Thyroid gland (tissue), 4 donors: ENCODE measurements at places on chromosomes 5 and 9. TPM values are rescaled to one million over a fixed set of nuclear protein-coding genes. Genes with fewer than 3 reads are reported as not detected.

Gene HBEGF
- 13.0 TPM for total RNA-seq

GRCh38 chr5:141623186-141623585, 4.4 kb upstream of the DIAPH1 start:
- no peak overlapping the region for H3K4me3 ChIP-seq
- H3K36me3 ChIP-seq = peaks cover 47% of the 10 kb centered on the region
- DNase-seq = no peak
- H3K27me3 ChIP-seq = no peaks in the 10 kb centered on the region

GRCh38 chr9:77806741-77807140, 158.6 kb upstream of the GNA14 start:
- no peak overlapping the region for H3K27ac ChIP-seq
- no peak for DNase-seq
- no peaks in the 10 kb centered on the region for H3K27me3 ChIP-seq
- no peak overlapping the region for H3K4me3 ChIP-seq

Gene UNC5A
- 0.67 TPM for total RNA-seq

Gene SEMA5A
- 3.0 TPM for total RNA-seq

Gene FAXDC2
- total RNA-seq = 54.0 TPM

DNA sequence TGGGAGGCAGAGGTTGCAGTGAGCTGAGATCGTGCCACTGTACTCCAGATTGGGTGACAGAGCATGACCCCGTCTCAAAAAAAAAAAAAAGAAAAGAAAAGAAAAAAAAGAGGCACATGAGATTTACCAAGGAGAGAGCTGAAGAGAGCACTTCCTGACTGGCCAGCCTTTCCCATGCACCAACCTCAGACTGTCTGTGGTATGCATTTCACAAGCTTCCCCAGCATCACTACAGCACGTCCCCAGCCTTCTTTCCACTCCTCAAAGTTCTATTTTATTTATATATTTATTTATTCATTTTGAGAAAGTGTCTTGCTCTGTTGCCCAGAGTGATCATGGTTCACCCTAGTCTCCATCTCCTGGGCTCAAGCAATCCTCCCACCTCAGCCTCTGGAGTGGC, 13.6 kb upstream of the FUBP3 start:
- no peak overlapping the region for H3K27ac ChIP-seq
- H3K27me3 ChIP-seq = no peaks in the 10 kb centered on the region
- no peaks in the 10 kb centered on the region for H3K4me1 ChIP-seq
- DNase-seq = no peak

- H3K4me1 ChIP-seq = peaks cover 22% of the 10 kb centered on the region
- H3K36me3 ChIP-seq = no peaks in the 10 kb centered on the region
- no peaks in the 10 kb centered on the region for H3K27me3 ChIP-seq
- peak within 1 kb of the TSS; percentile 94 for H3K4me3 ChIP-seq
- H3K27ac ChIP-seq = peak within 1 kb of the TSS; percentile 98
- peak; percentile 89 for DNase-seq
Observed at GRCh38 chr9:125261501-125262293, at the start of gene GAPVD1. Gene GAPVD1, plus strand, starts transcription at chr9:125261826. Its CDS starts 37,096 bp downstream, at chr9:125298922.

Gene PKN3
- total RNA-seq = 6.8 TPM

Gene GHR
- total RNA-seq = 14.6 TPM

Gene C6
- total RNA-seq = 3.5 TPM

DNA sequence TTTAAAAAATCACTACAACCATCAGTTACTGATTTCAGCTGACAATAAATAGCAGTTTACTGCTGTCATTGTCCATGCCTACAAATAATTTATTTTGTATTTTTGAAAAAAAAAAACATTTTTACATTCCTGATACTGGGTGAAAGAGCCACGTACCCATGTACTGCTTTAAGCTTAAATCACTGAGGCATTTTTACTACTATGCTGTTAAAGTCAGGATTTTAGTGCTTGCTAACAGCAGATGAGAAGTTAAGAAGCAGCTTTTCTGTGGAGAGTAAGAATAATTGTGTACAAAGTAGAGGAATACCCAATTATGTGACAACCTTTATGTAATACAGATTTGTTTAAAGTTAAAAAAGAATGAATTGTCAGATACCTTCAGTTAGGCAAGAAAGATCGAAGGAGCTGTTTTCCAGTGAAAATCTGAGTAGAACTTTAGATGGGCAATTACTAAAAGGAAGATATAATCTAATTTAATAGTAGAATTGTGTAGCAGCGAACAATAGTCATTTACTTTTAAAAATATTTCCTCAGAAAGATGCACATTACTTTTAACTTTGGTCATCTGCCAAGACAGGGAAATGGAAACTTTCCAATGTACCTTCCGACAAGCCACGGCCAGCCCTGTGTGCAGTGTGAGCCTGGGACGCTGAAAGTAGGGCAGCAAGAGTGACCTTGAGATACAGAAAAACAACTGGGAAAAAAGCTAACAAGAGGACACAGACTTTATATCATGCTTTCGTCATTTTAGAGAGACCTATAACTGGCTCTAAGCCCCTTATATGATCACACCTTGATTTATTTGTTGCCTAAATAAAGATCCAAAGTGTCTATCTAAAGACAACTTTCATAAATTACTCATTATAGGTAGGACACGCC, 39.9 kb downstream of the RHOBTB3 start:
- no peak overlapping the region for H3K4me3 ChIP-seq
- no peaks in the 10 kb centered on the region for H3K27me3 ChIP-seq
- peak; percentile 68 for DNase-seq
- H3K4me1 ChIP-seq = no peaks in the 10 kb centered on the region
- H3K27ac ChIP-seq = peak overlapping the region; percentile 68

DNA sequence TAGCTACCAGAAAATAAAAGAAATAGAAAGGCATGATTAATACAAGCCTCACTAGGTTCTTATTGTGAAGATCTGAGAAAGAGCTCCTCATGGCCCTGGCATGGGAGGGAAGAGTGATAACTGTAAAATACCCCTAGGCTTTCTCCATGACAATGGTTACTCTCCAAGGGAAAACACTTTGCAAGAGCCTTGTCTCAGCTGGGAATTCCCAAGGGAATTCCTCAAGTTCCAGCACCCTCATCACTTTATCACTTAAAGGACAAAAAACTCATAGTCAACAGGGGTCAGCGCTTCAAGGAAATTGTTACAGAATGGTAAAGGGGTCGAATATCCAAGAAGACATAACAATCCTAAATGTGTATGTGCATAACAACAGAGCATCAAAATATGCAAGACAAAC, 21.2 kb downstream of the SYK start:
- H3K27me3 ChIP-seq = no peaks in the 10 kb centered on the region
- no peaks in the 10 kb centered on the region for H3K36me3 ChIP-seq
- no peak overlapping the region for H3K4me3 ChIP-seq
- H3K27ac ChIP-seq = no peak overlapping the region
- peaks cover 1% of the 10 kb centered on the region for H3K4me1 ChIP-seq

DNA sequence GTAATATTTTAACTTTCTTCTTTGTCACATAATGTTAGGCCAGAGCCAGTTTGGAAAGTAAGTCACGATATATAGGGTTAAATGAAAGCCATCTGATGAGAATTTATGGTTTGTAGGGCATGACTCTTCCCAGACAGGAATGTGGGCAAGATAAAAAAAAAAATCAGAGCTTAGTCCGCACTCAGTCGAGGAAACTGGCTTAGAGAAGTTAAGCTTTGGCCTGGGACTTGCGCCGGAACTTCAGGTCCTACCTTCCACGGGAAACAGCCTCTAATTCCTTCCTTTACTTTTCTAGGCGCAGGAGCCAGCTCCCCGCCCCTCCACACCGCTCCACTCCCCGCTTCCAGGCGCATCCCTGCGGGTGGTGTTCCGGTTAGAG, 475 bp downstream of the DDX31 start:
- H3K36me3 ChIP-seq = no peaks in the 10 kb centered on the region
- H3K4me1 ChIP-seq = peaks cover 47% of the 10 kb centered on the region
- H3K27me3 ChIP-seq = no peaks in the 10 kb centered on the region
- peak; percentile 68 for DNase-seq
- peak overlapping the region; percentile 97 for H3K27ac ChIP-seq
- H3K4me3 ChIP-seq = peak overlapping the region; percentile 58

DNA sequence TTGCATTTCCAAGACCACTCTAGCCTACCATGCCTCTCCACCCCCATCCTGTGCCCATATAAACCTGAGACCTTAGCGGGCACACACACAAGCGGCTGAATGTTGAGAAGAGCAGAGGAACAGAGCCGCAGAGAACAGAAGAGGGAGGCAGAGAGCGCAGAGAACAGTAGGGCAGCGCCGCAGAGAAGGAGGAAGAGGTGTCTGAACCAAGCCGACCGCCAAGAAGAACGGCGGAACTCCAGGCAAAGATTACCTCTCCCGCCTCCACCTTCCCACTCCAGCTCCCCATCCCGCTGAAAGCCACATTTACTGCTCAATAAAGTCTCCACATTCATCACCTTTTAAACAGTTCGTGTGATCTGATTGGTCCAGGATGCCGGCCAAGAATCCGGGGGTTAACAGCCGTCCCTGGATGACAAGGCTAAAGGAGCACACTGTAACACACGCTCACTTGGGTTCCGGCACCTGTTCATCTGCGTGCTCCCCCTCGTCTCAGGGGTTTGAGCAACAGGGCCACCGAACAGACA, 33.2 kb downstream of the GRIN3A start:
- peak; percentile 3 for DNase-seq
- H3K27me3 ChIP-seq = peaks cover 8% of the 10 kb centered on the region
- no peak overlapping the region for H3K27ac ChIP-seq
- no peaks in the 10 kb centered on the region for H3K36me3 ChIP-seq
- H3K4me1 ChIP-seq = no peaks in the 10 kb centered on the region

Gene SPINK1
- total RNA-seq = not detected

Gene OSMR
- total RNA-seq = 44.6 TPM

DNA sequence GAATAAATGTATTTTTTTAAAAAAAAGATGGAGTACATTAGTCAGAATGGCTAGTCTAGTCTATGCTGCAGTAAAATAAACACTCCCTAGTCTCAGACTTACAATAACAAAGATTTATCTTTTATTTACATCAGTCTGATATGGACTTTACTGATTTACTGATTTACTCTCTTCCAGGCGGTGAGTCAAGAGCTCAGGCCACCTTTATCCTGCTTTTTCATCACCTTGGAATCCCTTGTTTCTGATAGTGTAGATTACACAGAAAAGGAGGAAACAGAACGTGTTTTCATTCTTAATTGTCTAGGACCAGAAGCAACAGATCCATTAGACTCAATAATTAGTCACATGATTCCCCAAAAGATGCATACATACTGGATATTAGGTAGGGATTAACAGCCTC, 290.1 kb upstream of the TRPC7 start:
- no peak overlapping the region for H3K27ac ChIP-seq
- no peak for DNase-seq
- H3K4me3 ChIP-seq = no peak overlapping the region
- no peaks in the 10 kb centered on the region for H3K27me3 ChIP-seq
- no peaks in the 10 kb centered on the region for H3K4me1 ChIP-seq

Gene ANKRD20A1
- total RNA-seq = 2.7 TPM

GRCh38 chr5:120258123-120258522, 206.0 kb upstream of the PRR16 start:
- no peaks in the 10 kb centered on the region for H3K27me3 ChIP-seq
- no peak overlapping the region for H3K4me3 ChIP-seq
- no peaks in the 10 kb centered on the region for H3K36me3 ChIP-seq
- no peak overlapping the region for H3K27ac ChIP-seq
- DNase-seq = no peak

Gene SLC36A3
- not detected for total RNA-seq

Gene TYRP1
- not detected for total RNA-seq

Gene SLC6A19
- not detected for total RNA-seq

- no peak for DNase-seq
- no peaks in the 10 kb centered on the region for H3K36me3 ChIP-seq
Observed at GRCh38 chr5:1998716-1999317, 116.1 kb upstream of the IRX4 start.

Gene LHX6
- total RNA-seq = 4.4 TPM

Gene SAPCD2
- 0.67 TPM for total RNA-seq

- no peaks in the 10 kb centered on the region for H3K4me1 ChIP-seq
- H3K36me3 ChIP-seq = no peaks in the 10 kb centered on the region
- no peak overlapping the region for H3K4me3 ChIP-seq
- H3K27ac ChIP-seq = no peak overlapping the region
Observed at GRCh38 chr9:114900942-114901802, 29.2 kb downstream of the TNFSF8 start.

GRCh38 chr9:124559871-124560270, 52.7 kb upstream of the NR5A1 start:
- H3K36me3 ChIP-seq = no peaks in the 10 kb centered on the region
- no peaks in the 10 kb centered on the region for H3K27me3 ChIP-seq
- DNase-seq = no peak

Gene HARS2
- total RNA-seq = 31.8 TPM

- no peaks in the 10 kb centered on the region for H3K27me3 ChIP-seq
- H3K4me1 ChIP-seq = no peaks in the 10 kb centered on the region
- no peak overlapping the region for H3K4me3 ChIP-seq
- no peak overlapping the region for H3K27ac ChIP-seq
Observed at GRCh38 chr9:35990155-35990554, 32.2 kb upstream of the OR2S2 start.

- DNase-seq = no peak
- no peak overlapping the region for H3K27ac ChIP-seq
- H3K36me3 ChIP-seq = no peaks in the 10 kb centered on the region
- no peak overlapping the region for H3K4me3 ChIP-seq
- no peaks in the 10 kb centered on the region for H3K4me1 ChIP-seq
- no peaks in the 10 kb centered on the region for H3K27me3 ChIP-seq
Observed at GRCh38 chr9:84145780-84146179, 165.2 kb downstream of the RMI1 start.

- no peak for DNase-seq
- H3K36me3 ChIP-seq = no peaks in the 10 kb centered on the region
Observed at GRCh38 chr9:13063880-13064459, 215.5 kb downstream of the MPDZ start.

GRCh38 chr5:79845448-79846197, 145.4 kb downstream of the MTX3 start:
- H3K27ac ChIP-seq = no peak overlapping the region
- no peaks in the 10 kb centered on the region for H3K36me3 ChIP-seq
- H3K4me3 ChIP-seq = no peak overlapping the region
- no peaks in the 10 kb centered on the region for H3K27me3 ChIP-seq
- no peak for DNase-seq

DNA sequence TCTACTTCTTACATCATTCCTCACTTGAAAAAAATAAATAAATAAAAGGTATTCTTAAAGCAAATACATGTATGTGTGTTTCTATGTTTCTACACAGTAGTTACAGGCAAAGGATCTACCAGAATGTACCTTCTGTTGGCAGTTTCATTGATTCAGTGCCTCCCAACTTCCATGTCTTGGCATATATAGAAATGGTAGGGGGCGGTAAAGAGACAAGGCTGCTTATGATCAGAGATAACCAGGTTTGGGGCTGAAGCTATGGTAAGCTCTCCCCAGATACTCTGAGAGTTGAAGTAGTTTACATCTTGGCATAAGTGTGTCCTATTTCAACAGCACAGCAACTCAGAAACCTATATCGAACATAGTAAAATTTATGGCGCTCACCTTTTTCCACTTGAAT, 1075.4 kb upstream of the C9orf72 start:
- no peak for DNase-seq
- no peaks in the 10 kb centered on the region for H3K4me1 ChIP-seq
- H3K27me3 ChIP-seq = no peaks in the 10 kb centered on the region
- H3K4me3 ChIP-seq = no peak overlapping the region
- H3K36me3 ChIP-seq = no peaks in the 10 kb centered on the region
- H3K27ac ChIP-seq = no peak overlapping the region

DNA sequence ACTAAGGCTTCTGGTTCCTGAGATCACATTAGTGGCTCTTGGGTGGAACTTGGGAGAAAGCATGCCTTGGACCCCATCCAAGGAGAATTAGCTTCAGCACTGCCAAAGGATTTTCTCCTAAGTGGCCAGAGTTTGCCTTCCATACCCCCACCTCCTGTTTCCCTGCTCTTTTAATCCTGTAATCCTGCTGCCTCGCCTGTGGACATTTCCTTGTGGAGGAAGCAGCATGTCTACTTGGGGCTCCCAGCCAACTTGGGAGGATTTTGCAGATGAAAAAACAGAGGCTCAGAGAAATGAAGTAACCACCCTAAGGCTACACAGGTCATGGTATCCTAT, 1.6 kb downstream of the ARSI start:
- no peaks in the 10 kb centered on the region for H3K27me3 ChIP-seq
- no peak overlapping the region for H3K4me3 ChIP-seq
- no peaks in the 10 kb centered on the region for H3K36me3 ChIP-seq
- H3K27ac ChIP-seq = no peak overlapping the region
- no peak for DNase-seq

Gene ZNF366
- total RNA-seq = 14.7 TPM
